ENCODE measurements at places on chromosomes 11 and 22.

- H3K4me1 ChIP-seq: peaks cover 14% of the 10 kb centered on the region
- H3K36me3 ChIP-seq: no peaks in the 10 kb centered on the region
- no peak overlapping the region for H3K27ac ChIP-seq
- no peak for DNase-seq
- H3K27me3 ChIP-seq: peaks cover 4% of the 10 kb centered on the region
- no peak overlapping the region for H3K4me3 ChIP-seq
Measured at GRCh38 chr11:18697576-18697975, 1.0 kb upstream of the TMEM86A start.

- DNase-seq: no peak
- no peak overlapping the region for H3K27ac ChIP-seq
- H3K27me3 ChIP-seq: no peaks in the 10 kb centered on the region
- no peaks in the 10 kb centered on the region for H3K4me1 ChIP-seq
Measured at GRCh38 chr11:98600786-98601773, 419.7 kb upstream of the CNTN5 start.

GRCh38 chr11:8382436-8383053, 118.9 kb upstream of the LMO1 start:
- no peak overlapping the region for H3K4me3 ChIP-seq
- H3K27me3 ChIP-seq: no peaks in the 10 kb centered on the region
- H3K4me1 ChIP-seq: peaks cover 15% of the 10 kb centered on the region
- DNase-seq: no peak

DNA sequence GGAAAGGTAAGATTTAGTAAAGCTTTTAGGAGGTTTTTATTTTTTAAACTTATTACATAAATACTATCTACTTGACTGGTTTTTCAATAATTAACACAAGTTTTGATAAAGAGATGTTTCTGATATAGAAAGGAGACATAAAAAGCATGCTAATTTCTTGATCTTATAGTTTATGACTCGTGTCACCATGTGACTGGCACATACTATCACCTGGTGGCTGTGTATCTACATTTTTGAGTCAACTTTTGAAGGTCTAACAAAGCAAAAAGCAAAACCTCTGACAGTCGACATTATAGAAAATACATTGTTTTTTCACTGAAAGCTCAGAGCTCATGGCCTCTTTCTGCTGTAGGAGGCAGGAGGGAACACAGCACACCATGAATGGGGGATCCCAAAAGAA, 810 bp downstream of the ACRV1 start:
- DNase-seq: no peak
- peaks cover 11% of the 10 kb centered on the region for H3K36me3 ChIP-seq
- no peaks in the 10 kb centered on the region for H3K27me3 ChIP-seq
- no peaks in the 10 kb centered on the region for H3K4me1 ChIP-seq

DNA sequence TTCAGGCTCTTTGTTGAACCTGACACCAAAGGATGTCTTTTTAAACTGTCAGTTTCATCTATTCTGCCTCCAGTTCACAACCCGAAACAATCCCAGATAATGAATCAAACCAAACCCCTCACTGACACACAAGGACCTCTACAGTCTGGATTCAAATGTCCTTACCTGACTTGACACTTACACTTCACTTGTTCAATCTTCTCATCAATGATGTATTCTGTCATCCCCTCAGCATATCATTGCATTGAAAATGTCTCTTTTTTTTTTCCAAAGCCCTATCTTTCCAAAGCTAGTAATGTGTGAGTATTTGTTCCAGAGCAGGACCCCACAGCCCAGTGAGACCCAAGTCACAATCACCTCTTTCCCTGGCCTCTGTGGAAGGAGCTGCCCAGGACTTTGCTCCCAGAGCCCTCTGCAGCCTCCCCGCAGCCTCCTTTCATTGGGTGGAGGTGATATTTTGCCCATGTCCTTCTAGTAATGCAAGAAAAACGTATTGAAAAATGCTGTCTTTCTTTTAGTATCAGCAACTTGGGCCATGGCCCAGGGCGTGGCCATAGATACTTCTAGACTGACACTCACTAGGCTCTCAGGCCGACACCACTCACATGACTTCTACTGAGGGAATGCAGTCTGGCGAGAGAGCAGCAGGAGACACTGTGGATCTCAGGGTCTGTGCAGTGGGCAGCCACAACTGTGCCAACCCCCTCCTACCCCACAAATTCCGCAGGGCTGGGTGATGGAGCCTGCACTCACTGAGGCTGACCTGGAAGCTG, 18.2 kb downstream of the RFPL3 start:
- no peak overlapping the region for H3K27ac ChIP-seq
- no peak overlapping the region for H3K4me3 ChIP-seq
- H3K36me3 ChIP-seq: no peaks in the 10 kb centered on the region
- no peak for DNase-seq
- H3K4me1 ChIP-seq: no peaks in the 10 kb centered on the region

- DNase-seq: no peak
- H3K4me1 ChIP-seq: peaks cover 11% of the 10 kb centered on the region
- no peak overlapping the region for H3K4me3 ChIP-seq
- no peaks in the 10 kb centered on the region for H3K36me3 ChIP-seq
Measured at GRCh38 chr11:100674212-100674611, 12.9 kb upstream of the ARHGAP42 start.

DNA sequence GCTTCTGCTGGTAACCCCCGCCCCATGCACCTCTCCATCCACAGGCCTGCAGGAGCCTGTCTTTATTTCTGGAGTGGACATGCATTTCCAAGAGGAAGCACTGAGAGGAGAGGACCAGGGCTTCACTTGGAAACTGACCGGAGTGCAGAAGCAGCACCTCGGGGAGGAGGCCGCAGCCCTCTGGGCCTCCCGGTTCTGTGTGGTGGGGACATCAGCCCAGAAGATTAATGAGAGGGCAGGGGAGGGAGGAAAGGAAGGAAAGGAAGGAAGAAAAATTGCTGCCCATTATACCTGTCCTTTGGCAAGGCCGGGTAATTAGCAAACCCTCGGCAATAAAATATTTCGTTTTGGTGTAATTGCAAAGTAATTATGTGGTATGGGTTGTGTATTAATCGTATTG, 97.0 kb downstream of the TP53I11 start:
- no peak overlapping the region for H3K4me3 ChIP-seq
- no peaks in the 10 kb centered on the region for H3K36me3 ChIP-seq
- no peak for DNase-seq
- peak overlapping the region; percentile 83 for H3K27ac ChIP-seq
- peaks cover 8% of the 10 kb centered on the region for H3K4me1 ChIP-seq

DNA sequence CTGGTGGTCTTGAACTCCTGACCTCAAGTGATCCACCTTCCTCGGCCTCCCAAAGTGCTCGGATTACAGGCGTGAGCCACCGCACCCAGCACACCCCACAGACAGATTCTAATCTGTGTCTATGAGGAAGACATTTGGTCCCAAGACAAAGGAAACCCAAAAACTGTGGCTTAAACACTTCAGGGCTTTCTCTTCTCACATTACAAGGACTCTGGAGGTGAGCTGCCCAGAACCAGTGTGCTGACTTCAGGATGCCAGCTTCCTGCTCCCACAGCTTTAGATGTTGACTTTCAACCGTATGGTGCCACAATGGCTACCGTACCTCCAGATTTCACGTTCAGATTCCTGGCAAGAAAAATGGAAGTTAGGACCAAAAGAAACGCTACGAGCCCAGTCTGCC, 32.2 kb upstream of the SYT7 start:
- no peaks in the 10 kb centered on the region for H3K36me3 ChIP-seq
- H3K4me3 ChIP-seq: no peak overlapping the region
- no peak overlapping the region for H3K27ac ChIP-seq
- H3K27me3 ChIP-seq: no peaks in the 10 kb centered on the region
- no peak for DNase-seq

- H3K4me3 ChIP-seq: no peak overlapping the region
- peaks cover 25% of the 10 kb centered on the region for H3K36me3 ChIP-seq
- no peak overlapping the region for H3K27ac ChIP-seq
- DNase-seq: no peak
Measured at GRCh38 chr11:60887556-60887955, 18.8 kb downstream of the PRPF19 start.

DNA sequence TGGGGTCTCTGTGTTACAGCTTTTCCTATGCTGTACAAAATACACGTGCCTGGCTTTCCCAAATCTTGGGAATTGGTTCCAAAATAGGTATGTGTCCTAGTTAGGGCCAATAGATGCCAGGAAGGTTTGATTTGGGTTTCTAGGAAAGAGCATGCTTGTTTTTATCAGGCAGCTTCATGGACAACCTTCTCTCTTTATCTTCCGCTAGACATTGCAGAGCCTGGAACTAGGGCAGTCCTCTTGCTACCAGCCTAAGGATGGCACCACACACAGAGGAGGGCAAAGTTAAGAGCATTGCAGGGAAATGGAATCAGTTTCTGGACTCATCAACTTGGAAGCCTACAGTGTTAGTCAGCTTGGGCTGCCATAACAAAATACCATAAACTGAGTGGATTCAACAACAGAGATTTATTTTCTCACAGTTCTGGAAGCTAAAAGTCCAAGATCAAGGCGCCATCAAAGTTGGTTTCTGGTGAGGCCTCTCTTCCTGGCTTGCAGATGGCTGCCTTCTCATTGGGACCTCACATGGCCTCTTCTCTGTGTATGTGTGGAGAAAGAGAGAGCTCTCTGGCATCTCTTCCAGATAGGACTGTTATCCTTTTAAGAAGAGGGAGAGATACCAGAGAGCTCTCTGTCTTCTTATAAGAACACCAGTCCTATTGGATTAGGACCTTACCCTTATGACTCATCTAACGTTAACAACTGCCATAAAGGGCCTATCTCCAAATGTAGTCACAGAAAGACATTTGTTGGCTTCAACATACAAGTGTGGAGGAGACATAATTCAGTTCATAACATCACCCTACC, 27.3 kb upstream of the CREB3L1 start:
- no peaks in the 10 kb centered on the region for H3K36me3 ChIP-seq
- no peak for DNase-seq
- H3K4me3 ChIP-seq: no peak overlapping the region
- no peak overlapping the region for H3K27ac ChIP-seq
- H3K27me3 ChIP-seq: no peaks in the 10 kb centered on the region

DNA sequence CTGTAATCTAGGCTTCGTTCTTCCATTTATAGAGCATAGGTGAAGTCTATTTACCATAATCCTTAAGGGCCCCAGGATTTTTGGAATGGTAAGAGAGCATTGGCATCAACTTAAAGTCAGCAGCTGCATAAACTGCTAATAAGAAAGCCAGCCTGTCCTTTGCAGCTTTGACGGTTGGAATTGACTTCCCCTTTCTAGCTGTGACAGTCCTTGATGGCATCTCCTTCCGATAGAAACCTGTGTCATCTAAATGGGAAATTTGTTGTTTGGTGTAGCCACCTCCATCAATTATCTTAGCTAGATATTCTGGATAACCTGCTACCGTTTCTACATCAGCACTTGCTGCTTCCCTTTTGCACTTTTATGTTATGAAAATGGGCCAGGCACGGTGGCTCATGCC, 58.0 kb upstream of the GLYATL1B start:
- H3K27me3 ChIP-seq: peaks cover 66% of the 10 kb centered on the region
- no peak for DNase-seq
- no peaks in the 10 kb centered on the region for H3K36me3 ChIP-seq
- H3K27ac ChIP-seq: no peak overlapping the region
- H3K4me1 ChIP-seq: no peaks in the 10 kb centered on the region
- no peak overlapping the region for H3K4me3 ChIP-seq

DNA sequence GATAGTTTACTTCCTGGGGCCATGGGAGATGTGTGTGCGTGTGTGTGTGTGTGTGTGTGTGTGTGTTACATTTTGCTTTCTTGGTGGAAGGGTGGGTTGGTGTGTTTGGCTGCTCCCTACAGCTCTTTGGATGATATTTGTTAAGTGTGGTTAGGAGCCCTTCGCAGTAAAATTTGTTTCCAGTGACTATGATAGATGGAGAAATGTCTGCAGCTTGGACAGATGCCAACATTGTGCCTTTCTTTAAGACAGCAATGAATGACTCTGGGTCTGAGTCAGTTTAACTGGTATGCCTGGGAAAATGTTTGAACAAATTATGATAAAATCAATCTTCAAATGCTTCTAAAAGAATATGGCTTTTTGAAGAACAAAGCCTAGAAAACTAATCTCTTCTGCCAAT, 102.7 kb upstream of the TRPC6 start:
- H3K27ac ChIP-seq: peak overlapping the region; percentile 41
- DNase-seq: peak; percentile 43
- no peak overlapping the region for H3K4me3 ChIP-seq
- H3K36me3 ChIP-seq: peaks cover 11% of the 10 kb centered on the region
- peaks cover 17% of the 10 kb centered on the region for H3K4me1 ChIP-seq

- peaks cover 26% of the 10 kb centered on the region for H3K4me1 ChIP-seq
- DNase-seq: no peak
- no peak overlapping the region for H3K4me3 ChIP-seq
Measured at GRCh38 chr11:86152006-86152862, 83.3 kb upstream of the PICALM start.

GRCh38 chr11:33455867-33456463, 198.8 kb downstream of the HIPK3 start:
- peaks cover 5% of the 10 kb centered on the region for H3K4me1 ChIP-seq
- H3K36me3 ChIP-seq: no peaks in the 10 kb centered on the region
- no peak overlapping the region for H3K27ac ChIP-seq
- peaks cover 18% of the 10 kb centered on the region for H3K27me3 ChIP-seq
- H3K4me3 ChIP-seq: no peak overlapping the region

DNA sequence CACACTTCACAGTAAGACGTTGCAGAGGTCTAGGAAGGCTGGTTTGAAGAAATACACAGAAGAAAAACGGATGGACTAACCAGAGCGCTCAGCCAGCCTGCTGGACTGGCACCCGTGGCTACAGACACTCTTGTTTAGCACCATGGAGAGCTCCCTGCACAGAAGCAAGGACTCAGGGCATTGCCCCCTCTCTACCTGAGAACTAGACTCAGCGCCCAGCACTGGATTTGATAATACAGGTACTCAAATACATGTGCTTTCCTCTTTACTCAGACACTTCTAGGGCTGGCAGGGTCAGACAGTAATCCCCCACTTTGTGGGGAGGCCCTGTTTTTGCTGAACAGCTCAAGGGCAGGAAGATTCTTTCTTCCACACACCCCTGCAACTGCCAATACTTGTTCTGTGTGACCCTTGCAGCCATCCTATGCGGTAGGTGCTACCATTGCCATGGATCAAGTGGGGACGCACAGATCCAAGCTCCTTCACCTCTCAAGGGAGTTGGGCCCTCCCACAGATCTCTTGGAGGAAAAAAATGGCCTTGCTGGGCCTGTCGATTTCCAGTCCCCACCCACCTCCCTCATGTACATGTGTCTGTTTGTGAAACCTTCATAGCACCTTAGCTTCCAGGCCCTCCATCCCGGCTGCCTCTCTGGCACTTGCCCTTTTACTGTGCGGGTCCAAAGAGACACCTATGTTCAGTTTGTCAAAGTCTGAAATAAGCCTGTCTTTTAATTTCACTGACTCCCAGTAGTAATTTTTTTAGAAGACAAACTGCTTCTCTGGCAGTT, 5.1 kb upstream of the P2RX6 start:
- DNase-seq: no peak
- H3K27me3 ChIP-seq: no peaks in the 10 kb centered on the region
- H3K27ac ChIP-seq: no peak overlapping the region
- no peaks in the 10 kb centered on the region for H3K36me3 ChIP-seq

GRCh38 chr11:13000116-13000515, 9.0 kb upstream of the RASSF10 start:
- H3K4me1 ChIP-seq: no peaks in the 10 kb centered on the region
- H3K27ac ChIP-seq: no peak overlapping the region
- peaks cover 49% of the 10 kb centered on the region for H3K27me3 ChIP-seq
- no peaks in the 10 kb centered on the region for H3K36me3 ChIP-seq
